ENCODE measurements at places on chromosomes 16 and 17. TPM values are rescaled to one million over a fixed set of nuclear protein-coding genes. Genes with fewer than 3 reads are reported as not detected.

DNA sequence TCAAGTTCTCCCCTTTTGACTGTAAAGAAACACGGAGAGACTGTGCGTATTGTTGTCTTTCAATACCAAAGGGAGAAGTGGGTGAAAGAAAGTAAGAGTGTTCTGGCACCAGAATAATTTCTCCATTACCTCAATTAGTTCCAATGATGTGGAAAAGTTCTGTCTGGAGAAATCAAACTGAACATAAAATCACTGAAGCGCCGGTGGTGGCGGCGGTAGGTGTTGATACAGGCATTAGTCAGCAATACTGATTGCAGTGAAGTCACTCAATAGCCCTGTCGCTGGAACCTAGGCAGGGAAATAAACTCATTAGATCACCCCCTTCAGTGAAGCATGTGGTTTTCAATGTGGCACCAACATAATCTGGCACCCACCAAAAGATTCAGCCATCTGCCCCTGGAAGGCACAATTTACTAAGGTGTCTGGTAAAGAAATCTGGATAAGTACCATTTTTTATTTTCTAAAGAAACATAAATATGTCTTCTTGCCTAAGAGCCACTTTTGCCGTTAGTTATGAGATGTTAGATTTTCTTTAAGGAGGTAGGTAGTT is 274.2 kb upstream of the SOX9 start:
- no peak for DNase-seq

ALOXE3 gene
- total RNA-seq = 0.45 TPM

CDRT15L2 gene
- not detected for total RNA-seq

DNA sequence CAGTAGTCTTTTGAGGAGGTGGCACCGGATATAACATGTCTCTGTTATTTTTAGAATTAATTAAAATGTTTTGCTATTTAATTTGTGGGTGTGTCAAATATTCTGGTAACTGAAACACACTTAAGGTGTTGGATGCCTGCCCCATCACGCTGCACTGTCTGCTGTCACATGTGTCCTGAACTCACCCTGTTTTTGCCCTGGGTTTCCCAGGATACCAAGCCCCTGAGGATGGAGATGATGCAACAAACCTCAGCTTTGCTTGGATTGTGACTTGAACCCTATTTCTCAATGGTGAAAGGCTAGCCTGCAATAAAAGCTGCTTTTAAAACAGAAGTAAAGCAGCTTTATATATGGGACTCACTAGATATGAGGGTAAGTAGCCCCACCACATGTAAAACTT is 11.5 kb upstream of the DUSP14 start:
- DNase-seq = no peak

CES1 gene
- 0.82 TPM for total RNA-seq

DNA sequence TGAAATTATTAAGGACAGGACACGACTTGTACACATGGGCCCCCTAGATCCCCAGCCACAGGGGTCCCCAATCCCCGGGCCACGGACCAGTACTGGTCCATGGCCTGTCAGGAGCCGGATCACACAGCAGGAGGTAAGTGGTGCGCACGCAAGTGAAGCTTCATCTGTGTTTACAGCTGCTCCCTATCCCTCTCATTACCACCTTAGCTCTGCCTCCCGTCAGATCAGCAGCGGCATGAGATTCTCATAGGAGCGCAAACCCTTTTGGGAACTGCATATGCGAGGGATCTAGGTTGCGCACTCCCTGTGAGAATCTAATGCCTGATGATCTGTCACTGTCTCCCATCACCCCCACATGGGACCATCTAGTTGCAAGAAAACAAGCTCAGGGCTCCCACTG is 137.8 kb upstream of the ZFHX3 start:
- no peak for DNase-seq

DNA sequence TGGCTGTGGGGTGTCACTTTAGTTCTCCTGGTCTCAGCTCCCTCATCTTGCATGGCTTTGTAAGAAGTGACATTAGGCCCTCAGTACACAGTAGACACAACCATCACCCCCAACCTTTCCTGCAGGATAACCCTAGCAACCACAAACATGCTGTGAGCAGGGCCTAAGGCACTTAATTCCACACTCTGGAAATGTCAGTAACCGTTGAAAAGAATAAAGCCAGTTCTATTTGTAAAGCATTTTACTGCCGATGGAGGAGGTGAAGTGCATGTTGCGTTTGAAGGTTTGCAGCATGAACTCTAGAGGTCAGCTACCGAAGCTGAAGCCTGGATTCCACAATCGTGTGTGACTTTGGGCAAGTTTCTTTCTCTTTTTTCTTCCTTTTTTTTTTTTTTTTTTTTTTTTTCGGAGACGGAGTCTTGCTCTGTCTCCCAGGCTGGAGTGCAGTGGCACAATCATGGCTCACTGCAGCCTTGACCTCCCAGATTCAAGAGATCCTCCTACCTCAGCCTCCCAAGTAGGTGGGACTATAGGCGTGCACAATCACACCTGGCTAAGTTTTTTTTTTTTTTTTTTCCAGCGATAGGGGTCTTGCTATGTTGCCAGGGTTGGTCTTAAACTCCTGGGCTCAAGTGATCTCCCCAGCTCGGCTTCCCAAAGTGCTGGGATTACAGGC is 26.1 kb upstream of the TOB1 start:
- no peak for DNase-seq

DNA sequence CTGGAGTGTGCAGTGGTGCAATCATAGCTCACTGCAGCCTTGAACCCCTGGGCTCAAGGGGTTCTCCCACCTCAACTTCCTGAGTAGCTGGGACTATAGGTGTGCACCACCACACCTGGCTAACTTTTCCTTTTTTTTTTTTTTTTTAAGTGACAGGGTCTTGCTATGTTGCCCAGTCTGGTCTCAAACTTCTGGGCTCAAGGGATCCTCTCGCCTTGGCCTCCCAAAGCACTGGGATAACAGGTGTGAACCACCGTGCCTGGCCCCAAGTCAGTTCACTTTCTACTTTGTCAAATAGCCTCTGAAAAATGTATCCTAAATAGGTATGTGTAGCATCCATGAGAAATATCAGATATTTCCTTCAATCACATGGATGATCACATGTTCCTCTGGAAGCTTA is 9.9 kb upstream of the NFAT5 start:
- DNase-seq = no peak

HBM gene
- total RNA-seq = 12.8 TPM

GRCh38 chr16:71853413-71853812 is 7.6 kb downstream of the ATXN1L start:
- no peak for DNase-seq

SMYD4 gene
- 12.3 TPM for total RNA-seq

DNA sequence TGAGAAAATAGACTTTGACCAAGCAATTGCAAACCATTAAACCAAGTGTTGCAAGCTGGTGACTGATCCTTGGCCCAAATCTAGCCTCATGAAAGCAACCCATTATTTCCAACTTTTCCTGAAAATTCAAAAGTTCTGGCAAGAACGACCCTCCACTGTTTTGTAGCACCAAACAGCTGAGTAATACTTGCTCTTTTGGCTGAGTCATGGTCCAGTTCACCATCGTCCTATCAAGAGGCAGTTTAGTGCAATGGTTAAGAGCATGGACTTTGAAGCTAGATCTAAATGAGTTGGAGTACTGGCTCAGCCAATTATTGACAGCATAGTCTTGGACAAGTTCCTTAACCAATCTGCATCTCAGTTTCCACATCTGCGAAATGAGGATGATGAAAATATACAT is 31.3 kb downstream of the SCNN1G start:
- DNase-seq = no peak

GRCh38 chr16:77133706-77134105 is 57.3 kb upstream of the MON1B start:
- DNase-seq = no peak

DNA sequence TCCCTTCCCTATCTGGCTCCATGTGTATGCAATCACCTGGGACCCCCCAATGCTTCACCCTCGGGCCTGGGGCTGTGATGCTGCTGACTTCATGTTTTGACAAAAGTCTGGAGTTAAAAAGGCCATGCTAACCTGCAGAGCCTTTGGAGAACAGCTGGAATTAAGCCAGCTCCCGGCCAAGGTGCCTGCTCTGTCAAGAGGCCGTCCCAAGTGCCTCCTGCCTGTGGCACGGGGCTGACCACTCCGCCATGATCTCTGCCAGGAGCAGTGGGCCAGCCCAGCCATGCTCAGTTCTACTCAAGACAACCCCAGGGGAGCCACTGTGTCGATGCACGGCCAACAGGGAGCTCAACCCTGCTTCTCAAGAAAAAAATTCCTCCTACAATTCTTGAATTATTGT is 93.6 kb downstream of the CCDC182 start:
- no peak for DNase-seq

DNA sequence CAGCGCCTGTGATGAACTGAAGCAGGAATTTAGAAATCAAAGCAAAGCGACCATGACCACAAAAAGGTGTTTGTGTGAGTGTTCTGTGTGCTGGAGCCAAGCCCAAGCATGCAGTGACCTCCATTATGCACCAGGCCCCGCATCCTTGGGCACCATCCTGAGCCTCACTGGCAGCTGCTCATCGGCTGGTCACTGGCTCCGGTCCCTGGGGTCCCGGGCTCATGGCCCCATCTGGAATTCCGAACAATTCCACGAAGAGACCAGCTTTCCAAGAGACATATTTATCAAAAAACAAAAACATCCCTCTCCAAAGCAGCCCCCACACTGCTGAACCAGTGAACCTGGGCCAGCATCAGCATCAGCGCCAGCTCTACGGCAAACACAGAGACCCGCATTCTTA is 15.2 kb upstream of the ZNF469 start:
- DNase-seq = no peak

ARL5C gene
- total RNA-seq = not detected

MSLN gene
- total RNA-seq = not detected

TNS4 gene
- total RNA-seq = not detected

GRCh38 chr16:54724346-54724925 is 206.2 kb upstream of the IRX5 start:
- DNase-seq = no peak

DNA sequence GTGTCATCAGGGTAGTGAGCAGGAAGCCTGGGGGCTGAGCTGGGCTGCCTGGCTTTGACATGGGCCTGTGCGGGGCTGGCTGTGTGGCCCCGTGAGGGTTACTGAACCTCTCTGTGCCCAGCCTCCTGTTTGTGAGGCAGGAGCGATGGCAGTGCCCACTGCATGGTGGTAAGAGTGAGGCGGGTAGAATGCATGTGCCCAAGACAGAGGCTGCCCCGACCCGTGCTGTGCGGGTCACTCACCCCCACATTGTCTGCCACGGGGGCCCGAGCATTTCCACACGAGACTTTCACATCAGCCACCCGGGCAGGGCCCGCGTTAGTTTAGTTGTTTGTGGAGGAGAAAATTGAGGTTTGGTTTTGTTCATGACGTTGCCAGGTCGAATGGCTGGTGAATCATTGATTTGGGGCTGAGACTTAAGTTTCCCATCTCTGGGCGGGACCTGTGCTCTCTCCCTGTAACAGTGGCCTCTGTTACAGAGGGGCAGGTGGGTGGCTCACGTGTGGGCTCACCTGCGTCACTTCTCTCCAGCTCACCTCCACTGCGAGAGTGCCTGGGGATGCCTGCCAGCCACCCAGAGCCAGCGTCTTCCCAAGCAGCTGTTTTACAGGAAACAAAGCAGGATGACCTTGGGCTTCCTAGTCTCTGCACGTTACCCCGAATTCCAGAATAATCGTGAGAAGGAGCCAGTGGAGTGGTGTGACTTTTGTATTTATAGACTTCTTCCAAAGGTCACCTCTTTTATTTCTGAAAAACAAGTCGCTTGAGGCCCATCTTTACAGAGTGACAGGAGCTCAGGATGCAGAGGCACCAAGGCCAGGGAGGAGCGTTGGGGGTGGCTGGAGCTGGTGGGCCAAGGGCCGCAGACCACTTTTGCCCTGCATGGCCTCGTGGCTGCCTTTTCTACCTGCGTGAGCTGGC is 150.6 kb downstream of the RPTOR start:
- DNase-seq = no peak

- no peak for DNase-seq
Measured at GRCh38 chr17:14772776-14773175, 471.9 kb downstream of the HS3ST3B1 start.

GRCh38 chr16:51834794-51835193 is 683.7 kb upstream of the SALL1 start:
- no peak for DNase-seq

- DNase-seq = peak; percentile 69
Measured at GRCh38 chr17:40615068-40615840, 32.4 kb downstream of the SMARCE1 start.

DNA sequence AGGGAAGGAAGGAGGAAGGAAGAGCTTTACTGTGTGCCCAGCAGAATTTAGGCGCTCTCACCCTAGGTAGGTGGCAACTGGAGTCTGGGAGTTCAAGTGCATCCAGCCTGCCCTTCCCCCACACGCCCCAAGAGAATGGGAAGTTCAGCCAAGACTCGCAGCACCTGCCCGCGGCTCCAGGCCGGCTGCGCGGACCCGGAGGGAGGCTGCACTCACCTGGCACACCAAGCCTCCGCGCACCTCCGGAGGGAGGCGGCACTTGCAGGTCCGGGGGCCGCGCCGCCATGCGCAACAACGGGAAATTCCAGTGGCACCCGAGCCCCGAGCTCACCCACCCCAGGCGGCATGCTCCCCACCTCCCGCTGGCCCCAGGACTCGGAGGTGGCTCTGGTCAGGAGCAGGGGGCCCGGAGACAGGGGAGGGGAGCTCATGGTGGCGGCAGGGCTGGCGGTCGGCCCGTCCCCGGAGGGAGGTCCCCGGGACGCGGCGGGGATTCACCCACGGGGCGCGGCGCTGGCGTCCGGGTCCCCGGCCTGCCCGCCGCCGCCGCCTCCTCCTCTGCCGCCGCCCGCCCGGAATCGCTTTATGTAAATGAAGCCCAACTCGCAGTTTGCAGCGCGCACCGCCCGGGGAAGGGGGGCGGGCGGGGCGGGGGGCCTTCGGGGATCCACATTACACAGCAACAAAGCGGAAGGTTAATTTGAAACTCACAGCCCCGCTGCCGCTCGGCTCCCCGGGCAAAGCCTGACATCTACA is at the start of gene ZFHX3:
TSS of gene ZFHX3 (minus strand) at position 593 of the 756 bp plus-strand sequence. CDS start 87,983 bp downstream, outside the sequence.
- no peak for DNase-seq

DNA sequence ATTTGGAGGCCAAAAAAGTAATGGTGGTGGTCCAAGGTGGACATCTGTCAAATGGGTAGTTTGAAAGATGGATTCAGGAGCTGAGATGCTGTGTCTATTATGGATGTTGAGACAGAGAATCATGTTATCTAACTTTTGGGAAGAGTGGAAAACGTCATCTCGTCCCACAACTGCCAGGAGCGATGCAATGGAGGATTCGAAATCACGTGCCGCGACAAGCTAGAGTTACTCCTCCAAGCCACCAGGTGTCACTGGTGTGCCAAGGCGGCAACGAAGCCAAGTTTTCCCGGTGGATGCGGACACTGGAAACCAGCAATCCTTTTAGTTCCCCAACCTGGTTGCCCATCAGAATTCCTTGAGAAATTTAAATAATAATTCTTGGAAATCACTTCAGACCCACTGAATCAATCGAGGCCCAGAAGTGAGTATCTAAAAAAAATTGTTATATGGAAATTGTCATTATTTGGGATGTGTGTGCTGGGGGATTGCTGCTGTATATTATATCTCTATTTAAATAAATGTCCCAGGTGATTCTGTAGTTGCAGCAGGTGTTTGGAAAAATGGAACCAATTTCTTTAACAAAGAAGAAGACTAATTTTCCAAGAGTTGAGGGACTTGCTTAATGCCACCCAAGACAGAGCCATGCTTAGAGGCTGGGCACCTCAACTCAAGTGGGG is 206.1 kb downstream of the HAPSTR1 start:
- no peak for DNase-seq

GRCh38 chr17:71192039-71192555 is 928.7 kb upstream of the SOX9 start:
- no peak for DNase-seq

GRCh38 chr17:28521311-28522085 is 15.3 kb downstream of the FOXN1 start:
- DNase-seq = no peak

Measured in cerebellum (tissue), 4 donors.